ENCODE measurements at places on chromosomes 2 and 18.

- DNase-seq: no peak
These were observed 347.6 kb upstream of the RAB12 start for GRCh38 chr18:8261651-8262091.

- no peak for DNase-seq
These were observed 77.1 kb upstream of the RAPH1 start for GRCh38 chr2:203612246-203612645.

DNA sequence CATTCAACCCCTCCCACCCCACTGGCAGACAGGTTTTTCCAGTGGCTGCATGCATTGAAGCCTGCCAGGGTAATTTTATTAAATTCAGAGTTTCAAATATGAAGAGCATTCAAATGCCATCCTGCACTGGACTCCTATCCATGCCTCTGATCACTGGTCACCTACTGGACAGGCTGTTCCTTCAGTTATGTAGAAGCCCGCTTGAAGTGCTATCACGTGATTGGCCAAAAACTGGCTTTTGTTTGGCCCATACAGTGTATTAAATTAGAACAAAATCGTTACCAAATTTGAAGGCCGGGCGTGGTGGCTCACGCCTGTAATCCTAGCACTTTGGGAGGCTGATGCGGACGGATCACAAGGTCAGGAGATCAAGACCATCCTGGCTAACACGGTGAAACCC, 464.1 kb downstream of the TSN start:
- DNase-seq: no peak

DNA sequence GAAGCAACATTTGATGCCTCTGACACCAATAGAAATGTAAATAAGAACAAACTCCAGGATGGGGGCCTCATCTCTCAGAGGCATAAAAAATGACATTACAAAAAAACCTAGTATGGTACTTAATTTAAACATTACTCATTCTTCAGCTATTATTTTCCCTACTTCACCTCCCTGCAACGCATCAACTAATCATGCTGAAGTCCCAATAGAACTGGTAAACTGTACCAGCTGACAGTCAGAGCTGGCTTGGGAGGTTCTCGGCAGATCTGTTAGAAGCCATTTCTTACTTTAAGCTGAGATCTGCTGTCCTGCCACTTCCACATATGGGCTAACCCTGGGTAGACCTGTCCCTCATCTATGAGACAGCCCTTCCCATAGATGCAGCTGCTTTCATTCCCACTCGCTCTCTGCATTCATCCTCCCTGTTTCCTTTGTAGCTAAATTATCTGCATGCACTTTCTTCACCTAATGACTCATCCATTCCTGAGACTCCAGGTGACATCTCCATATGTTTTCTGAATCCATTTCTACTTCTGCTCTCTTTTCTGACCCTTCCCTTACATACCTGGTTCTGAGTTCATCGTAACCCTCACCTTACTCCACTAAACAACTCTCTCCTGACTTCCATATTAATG, 108.1 kb downstream of the AOX1 start:
- no peak for DNase-seq

GRCh38 chr2:88757025-88757424, 65.6 kb downstream of the RPIA start:
- DNase-seq: no peak

- DNase-seq: no peak
These were observed 175.7 kb downstream of the METTL4 start for GRCh38 chr18:2395427-2396161.

DNA sequence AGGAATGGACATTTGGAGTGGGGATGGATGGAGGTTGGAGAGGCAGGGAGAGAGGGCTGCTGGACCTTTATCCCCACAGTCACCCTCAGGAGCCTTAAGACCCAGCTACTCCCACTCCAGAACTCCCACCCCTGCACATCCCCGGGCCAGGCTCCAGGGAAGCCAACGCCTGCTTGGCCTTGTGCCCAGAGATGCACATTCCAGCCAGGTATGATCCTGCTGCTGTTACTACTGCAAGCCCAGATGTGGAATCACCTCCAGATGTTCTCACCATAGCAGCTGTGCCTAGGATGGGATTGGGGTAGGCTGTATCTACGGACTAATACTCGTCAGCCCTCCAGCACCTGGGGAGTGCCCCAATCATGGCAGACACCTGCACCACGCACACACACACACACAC, 71.7 kb downstream of the ZFP36L2 start:
- no peak for DNase-seq

GRCh38 chr2:114651933-114652332, 209.5 kb downstream of the DPP10 start:
- DNase-seq: no peak

- DNase-seq: no peak
These were observed 37.5 kb downstream of the STAT1 start for GRCh38 chr2:190976521-190976920.

GRCh38 chr18:987325-988186, 82.9 kb downstream of the ADCYAP1 start:
- no peak for DNase-seq

DNA sequence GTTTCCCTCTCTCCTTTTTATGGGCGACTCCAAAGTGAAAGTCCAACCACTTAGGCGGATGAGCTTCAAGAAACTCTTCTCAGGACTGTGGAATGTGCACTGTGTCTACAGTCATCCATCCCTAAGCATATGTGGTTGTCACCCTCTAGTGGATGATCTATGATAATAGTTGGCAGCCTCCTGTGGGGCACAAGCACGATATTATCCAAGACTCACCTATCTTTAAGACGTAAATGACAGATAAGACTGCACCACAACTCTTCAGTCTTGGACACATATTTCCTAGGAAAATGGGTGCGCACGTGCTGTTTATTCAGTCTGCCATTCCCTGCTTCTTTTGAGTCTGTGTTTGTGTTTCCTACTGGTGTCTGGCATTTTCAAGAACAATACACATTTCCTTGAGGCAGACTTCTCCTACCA, 145.5 kb upstream of the CTAGE1 start:
- DNase-seq: peak; percentile 47

- DNase-seq: peak; percentile 46
These were observed 22.2 kb downstream of the PDIA6 start for GRCh38 chr2:10790228-10790973.

DNA sequence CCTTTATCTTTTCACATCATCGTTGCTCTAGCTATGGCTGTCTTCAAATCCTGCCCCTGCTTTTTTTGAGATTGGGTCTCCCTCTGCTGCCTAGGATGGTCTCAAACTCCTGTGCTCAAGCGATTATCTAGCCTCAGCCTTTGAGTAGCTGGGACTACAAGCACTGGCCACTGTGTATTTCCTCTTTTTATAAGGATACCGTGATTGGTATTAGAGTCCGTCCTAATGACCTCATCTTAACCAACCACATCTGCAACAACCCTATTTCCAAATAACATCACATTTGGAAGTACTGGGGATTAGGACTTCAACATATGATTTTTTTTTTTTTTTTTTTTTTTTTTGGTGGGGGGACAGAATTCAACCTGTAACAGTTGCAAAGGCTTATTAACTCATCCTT, 9.1 kb downstream of the RESP18 start:
- DNase-seq: no peak

DNA sequence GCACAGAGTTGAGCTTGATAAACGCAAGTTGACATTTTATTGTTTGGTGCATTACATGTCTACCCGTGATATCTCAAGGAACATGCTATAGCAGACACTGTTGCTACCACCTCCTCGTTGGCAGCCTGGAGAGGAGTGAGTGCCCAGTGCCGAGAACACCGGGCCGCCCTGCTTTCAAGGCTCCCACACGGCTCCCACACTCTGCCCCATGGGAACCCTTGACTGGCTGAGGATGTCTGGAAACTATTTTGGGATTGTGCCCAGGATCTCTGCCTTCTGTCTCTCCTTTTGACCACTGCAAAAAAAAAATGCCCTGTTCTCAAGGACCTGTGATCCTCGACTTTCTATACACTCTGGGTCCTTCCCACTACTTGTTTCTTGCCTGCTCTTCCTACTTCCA, 21.1 kb downstream of the TET3 start:
- no peak for DNase-seq

- DNase-seq: no peak
These were observed 970 bp upstream of the ADCYAP1 start for GRCh38 chr18:903701-904100.

- DNase-seq: no peak
These were observed 192.8 kb downstream of the ZFP36L2 start for GRCh38 chr2:43033466-43034241.

- DNase-seq: no peak
These were observed 551.1 kb downstream of the TNS1 start for GRCh38 chr2:217451666-217452065.
